ENCODE measurements at places on chromosomes 5 and 9.
A peak's percentile ranks its signal among the peaks of the same experiment; 100 is the strongest.

GRCh38 chr5:136202469-136203205 is 9.7 kb upstream of the SMIM32 start:
- DNase-seq: no peak

GRCh38 chr5:43274435-43275114 is 38.6 kb downstream of the HMGCS1 start:
- no peak for DNase-seq

DNA sequence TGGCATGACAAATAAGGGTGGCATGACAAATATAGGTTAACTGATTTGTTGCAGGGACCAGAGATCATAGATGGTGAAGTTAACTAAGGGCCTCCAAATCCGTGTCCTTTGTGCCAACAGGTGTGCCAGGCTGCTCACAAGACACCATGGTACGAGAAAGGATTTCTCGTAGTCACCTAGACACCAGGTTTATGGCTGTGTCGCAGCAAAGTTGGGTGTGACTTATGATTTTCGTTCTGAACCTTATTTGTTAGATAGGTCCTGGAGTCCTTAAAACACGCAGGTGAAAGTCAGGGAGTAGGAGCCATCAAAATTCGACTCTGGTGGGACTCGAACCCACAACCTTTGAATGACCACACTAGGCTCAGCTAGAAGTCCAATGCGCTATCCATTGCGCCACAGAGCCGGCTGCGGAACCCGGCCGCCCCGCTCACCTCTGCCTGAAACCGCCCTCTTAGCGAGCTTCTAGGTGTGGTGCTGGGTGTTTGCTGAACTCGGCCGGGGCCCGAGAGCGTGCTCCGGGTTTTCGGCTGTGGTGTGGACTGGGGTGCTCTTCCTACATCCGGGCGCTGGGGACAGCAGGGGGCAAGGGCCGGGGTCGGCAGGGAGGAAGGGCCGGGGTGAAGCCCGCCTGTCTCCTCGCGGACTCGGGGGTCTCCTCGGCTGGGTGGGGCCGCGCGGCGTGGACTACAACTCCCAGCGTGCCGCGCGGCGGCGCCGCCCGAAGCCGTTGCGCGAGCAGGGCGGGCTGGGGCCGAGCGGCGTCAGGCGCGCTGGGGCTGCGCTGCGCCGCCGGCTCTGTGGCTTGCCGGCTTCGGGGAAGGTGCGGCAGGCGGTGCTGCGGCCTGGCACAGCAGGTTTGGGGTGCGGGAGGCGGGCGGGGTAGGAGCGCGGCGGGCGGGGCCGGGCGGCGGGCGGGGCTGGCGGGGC is at the start of gene SLC27A4:
Gene SLC27A4, plus strand, starts transcription at position 767 of the 930 bp plus-strand sequence. CDS start 2,606 bp downstream, outside the sequence.
- DNase-seq: peak; percentile 76

DNA sequence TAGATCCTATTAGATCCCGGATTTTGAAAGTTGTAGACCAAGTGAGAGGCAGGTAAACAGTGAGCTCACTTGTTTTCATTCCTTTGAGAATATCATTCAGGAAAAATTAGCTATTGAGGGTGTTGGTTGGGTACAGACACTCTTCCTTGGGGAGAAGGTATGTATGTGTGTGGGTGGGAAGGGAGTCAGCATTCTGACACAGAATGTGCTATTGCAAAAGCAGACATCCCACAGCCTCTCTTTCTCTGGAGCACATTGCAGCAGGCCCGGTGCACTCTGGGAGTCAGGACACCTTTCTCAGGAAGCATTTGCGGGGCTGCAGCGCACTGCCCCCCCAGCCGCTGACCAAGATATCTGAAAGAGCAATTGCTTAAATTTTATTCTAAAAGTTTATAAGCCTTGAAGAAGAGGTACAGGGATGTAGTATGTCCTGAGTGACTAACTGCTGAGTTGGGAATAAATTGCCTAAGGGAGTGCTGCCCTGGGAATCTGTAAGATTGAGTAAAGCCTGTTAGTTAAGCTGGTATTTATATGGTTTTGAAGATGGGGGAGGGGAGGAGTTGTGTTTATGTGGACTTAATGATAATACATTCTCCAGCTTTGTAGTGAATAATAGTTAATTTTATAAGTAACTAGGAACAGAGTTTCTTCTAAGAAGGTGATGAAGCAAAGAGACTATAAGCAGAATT is 5.2 kb downstream of the TNFAIP8 start:
- DNase-seq: no peak

GRCh38 chr9:8600914-8601680 is 801.5 kb upstream of the DMAC1 start:
- DNase-seq: no peak

- no peak for DNase-seq
Measured at GRCh38 chr9:89104821-89105220, 73.8 kb downstream of the SHC3 start.

DNA sequence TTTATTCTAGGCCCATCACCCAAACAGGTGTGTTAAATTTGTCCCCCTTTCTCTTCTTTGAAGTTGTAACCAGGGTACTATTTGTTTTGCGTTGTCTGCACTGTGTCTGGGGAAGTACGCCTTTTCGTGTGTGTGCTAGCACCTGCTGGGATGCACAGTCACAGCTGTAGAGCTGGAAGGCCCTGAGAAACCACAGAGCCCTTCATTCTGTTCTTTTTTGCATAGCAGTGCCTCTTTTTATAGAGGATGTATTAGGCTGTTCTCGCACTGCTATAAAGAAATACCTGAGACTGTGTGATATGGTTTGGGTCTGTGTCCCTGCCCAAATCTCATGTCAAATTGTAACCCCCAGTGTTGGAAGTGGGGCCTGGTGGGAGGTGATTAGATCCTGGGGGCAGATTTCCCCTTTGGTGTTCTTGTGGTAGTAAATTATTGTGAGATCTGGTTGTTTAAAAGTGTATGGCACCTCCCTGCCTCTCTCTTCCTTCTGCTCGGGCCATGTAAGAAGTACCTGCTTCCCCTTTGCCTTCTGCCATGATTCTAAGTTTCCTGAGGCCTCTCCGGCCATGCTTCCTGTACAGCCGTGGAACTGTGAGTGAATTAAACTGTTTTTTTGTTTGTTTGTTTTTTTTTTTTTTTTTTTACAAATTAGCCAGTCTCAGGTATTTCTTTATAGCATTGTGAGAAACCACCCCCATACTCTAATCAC is 14.0 kb downstream of the SEC61B start:
- DNase-seq: no peak

- DNase-seq: no peak
Measured at GRCh38 chr9:13443346-13444244, 164.1 kb upstream of the MPDZ start.

GRCh38 chr9:138022121-138022741 is 144.6 kb downstream of the CACNA1B start:
- DNase-seq: no peak

DNA sequence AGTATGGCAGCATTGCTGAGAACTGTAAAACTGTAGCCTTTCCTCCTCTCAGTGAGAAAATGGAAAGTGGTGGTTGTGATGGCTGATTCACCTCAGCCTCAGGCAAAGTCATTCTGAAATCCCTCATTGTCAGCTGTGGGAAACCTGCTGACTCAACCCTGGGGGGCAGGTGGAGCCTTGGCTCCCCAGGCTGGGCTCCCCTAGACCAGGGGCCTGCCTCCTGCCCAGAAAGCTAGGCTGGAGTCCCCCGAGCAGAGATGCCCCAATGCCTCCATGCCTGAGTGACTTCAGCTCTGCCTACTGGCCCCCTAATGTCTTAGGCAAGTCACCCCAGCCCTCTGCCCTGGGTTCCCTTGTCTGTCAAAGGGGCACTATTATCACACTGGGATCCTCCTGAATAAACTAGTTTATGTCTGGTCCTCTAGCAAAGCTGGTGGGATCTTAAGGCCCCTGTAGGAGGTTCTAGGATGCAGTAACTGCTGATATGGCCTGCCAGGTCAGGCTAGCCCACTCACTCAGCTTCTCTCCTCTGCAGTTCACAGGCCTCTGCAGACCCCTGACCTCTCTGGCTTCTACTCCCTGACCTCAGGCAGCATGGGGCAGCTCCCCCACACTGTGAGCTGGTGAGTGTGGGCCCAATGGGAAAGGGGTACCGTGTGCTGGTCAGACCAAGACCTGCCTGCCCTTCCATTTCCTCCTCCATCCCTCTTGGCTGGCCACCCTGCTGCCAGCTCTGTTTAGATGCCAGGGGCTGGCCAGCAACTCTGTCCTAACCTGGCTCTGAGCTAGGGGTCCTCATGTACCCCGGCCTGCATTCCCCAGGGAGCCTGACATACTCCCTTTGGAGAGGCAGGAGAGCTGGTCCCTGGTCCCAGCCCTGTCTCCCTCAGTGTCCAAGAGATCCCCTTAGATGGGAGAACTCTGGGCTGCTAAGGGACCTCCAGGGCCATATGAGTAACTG is 24.2 kb downstream of the TCF7 start:
- peak; percentile 28 for DNase-seq

GRCh38 chr9:89553451-89554010 is 51.3 kb upstream of the GADD45G start:
- DNase-seq: no peak

GRCh38 chr9:133394687-133395271 is 18.6 kb downstream of the STKLD1 start:
- no peak for DNase-seq

GRCh38 chr9:35271637-35272036 is 109.8 kb downstream of the UNC13B start:
- no peak for DNase-seq

DNA sequence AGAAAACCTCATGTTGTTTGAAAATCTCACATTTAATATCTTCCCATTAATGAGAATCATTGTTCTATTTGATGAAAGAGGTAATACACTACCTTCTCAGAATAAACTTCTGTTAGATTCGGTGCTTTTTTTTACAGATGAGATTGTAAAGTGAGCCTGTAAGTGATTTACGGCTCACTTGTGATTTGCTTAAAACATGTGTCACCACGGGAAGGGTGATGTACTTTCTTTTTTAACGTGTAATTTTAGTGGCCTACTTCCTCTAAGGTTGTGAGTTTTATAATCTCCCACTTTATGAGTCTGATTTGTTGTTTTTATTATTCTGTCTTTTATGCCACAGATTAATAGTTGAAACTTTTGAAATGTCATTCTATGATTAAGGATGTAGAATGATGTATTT is 15.9 kb downstream of the ANXA1 start:
- DNase-seq: no peak

DNA sequence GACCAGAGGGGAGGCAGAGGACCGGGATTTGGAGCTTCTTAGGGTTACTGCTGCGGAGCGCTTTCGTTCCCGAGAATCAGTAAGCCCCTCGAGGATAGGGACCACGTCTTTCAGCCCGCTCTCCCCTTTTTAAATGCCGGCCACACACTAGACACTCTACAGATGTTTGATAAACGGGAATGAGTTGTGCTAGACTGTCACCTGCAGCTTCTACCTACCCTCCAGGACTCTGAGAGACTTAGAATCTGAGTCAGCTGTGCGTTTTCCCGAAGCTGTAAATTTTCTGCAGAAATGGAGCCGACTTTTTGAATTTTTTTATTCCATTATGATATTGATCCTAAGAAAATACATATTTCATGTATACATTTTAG is 670 bp downstream of the CCDC171 start:
- DNase-seq: no peak

DNA sequence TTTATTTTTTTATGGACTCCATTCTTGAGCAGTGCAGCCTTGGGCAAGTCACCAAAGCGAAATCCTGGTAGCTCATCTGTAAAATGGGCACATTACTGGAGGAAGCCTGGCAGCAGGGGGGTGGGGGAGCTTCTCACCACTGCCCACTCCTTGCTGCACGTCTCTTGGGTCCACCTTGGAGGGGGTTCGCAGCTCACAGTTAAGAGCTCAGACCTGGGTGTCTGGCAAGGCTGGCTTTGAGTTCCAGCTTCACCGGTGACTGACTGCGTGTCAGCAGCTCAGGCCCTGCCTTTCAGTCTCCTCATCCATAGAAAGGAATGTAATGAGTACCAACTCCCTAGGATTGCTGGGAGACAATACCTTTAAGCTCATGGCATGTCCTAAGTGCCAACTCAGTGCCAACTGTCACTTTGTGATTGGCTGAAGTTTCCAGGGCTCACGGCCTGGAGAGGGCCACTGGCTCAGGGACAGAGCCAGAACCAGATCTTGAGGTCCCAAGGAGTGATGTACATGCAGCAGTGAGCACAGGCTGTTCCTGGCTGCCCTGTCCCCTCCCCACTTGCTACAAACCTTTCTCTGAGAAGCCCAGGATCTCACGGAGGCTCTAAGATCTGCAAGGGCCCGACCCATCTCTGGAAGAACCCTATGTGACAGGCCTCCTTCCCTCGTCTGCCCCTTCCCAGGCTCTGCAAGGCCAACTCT is 72.9 kb downstream of the C9orf50 start:
- no peak for DNase-seq

DNA sequence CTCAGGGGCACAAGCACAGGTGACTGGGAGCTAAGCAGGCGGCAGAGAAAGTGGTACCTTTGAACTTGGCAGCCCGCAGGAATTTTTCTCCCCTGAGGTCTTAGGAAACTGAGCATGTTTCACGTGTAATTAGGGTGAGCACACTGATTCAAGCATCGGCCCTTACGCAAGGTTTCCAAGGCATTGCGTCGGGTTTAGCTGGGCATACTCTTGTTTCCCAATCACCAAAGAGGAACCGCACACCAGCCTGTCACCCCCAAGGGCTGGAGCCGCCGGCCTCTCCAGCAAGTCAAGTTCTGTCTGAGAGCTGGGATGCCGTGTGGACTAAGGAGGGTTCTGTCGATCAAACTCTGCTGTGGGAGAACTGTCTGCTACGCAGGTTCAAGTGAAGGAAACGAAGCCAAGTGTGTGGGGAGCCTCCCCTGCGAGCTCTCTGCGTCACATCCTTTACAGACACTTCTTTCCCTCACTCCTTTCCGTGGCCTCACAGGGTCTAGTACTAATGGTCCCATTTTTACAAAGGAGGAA is 53.0 kb downstream of the ERGIC1 start:
- no peak for DNase-seq

DNA sequence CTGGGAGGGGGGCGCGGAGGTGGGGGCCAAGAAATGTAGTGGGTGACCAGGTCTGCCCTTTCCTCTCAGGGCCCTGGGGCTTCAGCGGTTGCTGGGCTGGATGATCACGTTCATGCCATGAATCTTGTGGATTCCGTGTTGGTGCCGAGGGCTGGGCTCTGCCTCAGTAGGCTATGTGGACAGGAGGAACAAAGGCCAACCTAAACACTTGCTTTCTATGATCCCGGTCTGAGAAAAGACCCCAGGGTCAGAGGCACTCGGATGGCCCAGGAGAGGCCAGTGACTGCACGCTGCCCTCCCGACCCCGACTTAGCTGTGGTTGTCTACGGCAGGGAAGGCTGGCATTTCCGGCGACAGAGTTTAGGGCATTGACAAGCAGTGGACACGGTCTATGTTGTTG is 26.6 kb downstream of the PHF2 start:
- no peak for DNase-seq

DNA sequence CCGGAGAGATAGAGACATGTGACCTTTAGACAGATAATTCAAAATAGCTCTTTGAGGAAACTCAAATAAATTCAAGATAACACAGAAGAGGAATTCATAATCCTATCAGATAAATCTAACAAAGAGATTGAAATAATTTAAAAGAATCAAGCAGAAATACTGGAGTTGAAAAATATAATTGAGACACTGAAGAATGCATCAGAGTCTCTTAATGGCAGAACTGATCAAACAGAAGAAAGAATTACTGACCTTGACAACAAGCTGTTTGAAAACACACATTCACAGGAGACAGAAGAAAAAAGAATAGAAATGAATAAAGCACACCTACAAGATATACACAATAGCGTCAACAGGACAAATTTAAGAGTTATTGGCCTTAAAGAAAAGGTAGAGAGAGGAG is 40.4 kb upstream of the DEPDC1B start:
- DNase-seq: no peak

Data from activated CD4-positive, alpha-beta T cell treated with anti-CD3 and anti-CD28 coated beads for 1 hour (primary cell).